ENCODE measurements at places on chromosomes 6 and 20.

GRCh38 chr6:136553166-136553787 lies 3.1 kb upstream of the MAP7 start:
- no peak for DNase-seq

GRCh38 chr6:36443471-36444428 lies 950 bp downstream of the KCTD20 start:
- DNase-seq: peak; percentile 1

DNA sequence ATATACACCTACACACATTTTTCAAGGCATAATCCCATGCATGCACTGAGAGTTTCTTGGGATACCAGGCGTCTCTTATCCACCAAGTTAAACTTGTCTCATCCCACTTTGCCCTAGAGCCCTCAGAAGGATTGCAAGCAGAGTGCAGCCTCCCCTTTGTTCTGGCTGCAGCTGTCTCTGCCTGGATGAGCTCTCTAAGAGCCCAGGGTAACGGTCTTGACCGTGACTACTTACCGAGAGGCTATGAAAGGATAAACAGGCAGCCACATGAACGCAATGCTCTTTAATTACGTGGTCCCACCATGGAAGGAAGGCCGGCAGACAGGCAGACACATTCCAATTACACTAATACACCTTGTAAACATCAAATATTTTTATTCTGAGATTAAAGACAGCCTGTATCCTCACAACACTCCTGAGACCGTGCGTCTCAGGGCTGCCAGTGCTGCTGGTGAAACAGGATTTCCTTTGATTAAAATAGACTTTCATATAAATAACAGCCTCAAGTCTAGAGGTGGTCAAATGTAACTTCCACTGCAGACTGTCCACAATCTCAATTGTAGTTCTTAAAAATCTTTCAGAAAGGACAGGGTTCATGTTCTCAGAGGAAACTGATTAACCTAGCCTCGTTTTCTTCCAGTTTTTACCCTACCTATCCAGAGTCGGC lies 210.0 kb upstream of the PRDM1 start:
- no peak for DNase-seq

DNA sequence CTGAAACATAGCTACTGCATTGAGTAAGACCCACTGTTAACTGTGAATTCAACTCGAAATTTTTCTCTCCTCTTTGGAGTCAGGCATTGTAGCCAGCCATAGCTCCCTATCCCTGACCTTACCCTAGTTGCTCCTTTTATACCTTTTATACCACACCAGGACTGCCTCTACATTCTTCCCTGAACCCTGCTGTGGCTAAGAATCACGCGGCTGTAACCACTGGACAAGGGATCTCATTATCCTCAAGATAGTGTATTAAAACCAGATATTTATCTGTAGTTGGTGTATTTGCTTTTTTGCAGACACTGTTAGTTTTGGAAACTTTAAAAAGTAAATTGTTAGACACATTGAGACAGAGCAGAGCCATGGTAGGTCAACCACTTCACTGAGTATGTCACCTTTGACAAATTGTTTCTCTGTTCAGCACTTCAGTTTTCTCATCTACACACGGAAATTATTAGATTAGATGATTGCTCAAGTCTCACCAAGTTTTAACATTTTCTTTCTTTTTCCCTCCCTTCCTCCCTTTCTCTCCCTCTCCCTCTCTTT lies 171.9 kb upstream of the PRND start:
- no peak for DNase-seq

DNA sequence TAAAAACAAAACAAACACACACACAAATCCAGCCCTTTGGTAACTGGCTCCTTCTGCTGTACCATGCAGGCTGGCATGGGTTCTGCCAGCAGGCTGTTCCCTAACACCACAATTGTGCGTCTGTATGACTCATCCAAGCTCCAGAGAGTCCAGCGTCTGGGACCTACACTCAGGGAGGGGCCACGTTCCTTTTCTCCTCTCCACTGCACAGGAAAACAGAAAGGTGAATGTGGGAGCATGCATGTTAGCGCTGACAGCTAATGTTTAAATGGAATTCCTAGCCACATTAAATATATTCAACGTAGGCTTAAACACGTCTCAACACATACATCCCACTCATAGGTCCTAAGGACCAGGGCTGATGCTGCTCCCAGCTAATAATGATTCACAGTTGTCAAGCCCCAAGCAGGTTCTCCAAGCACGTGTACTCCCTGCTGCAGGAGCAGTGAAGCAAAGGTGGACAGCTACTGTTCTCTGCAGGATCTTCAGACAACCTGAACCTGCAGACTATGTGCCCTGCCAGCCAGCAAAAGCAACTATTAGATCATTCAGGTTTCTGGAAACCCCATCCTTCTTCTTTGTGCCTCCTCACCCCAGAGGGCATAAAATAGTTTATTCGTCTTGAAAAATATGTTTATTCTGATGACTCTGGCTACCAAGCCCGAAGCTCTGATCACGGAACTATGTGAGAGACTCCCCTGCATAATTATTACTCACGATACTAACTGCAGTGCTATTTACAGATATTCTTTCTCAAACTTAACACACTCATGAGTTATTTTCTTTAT lies 20.9 kb downstream of the MAP1LC3A start:
- no peak for DNase-seq

DNA sequence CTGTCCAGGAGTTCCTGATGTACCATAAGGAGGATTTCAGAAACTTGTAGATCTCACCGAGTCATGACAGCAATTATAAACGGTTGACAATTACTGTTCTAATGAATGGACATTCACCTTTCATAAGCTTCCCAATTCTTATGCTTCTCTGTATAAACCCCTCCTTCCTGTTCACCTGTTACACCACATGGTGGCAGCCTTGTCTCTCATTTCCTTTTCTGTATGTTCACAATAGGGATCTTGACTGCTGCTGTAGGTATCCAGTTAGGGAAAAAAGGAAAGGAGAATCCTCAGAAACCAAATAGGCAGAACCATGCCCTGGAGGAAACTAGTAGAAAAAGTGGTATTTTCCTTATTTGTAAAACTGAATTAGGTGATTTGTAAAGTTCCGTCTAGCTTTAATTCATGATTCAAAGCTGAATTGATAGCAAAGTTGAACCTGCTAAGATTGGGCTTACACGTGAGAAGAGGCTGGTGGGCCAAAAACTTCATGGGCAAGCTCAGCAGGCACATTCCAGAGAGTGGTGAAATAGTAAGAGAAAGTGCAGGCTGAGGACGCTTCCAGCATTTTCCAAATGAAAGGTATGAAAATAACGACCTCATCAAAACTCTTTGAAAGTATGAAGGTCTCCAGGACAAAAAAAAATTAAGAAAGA lies 29.0 kb upstream of the TBPL1 start:
- peak; percentile 60 for DNase-seq

GRCh38 chr6:21949211-21949801 lies 347.5 kb downstream of the PRL start:
- no peak for DNase-seq

GRCh38 chr6:119636060-119636459 lies 286.5 kb upstream of the MAN1A1 start:
- DNase-seq: no peak

- DNase-seq: no peak
Measured at GRCh38 chr6:157760589-157761330, 62.3 kb upstream of the SNX9 start.

DNA sequence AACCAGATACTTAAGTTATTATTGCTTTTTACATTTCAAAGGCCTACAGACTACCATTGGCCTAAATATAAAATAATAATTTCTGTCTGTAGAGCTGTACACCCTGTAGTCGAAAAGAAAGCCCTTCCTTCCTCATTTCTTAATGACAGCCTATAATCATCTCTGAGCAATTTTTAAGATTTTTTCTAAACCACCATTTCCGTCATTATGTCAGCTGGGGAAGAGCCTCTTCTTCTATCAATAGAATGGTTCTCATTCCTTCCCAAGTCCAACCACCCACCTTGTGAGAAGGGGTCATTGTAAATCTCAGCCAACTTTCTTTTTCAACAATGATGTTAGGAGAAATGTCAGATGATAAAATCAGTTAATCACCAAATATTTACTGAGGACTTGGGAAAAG lies 91.8 kb downstream of the PLEKHG1 start:
- DNase-seq: peak; percentile 79

- DNase-seq: no peak
Measured at GRCh38 chr6:107152638-107153430, 37.5 kb upstream of the BEND3 start.

GRCh38 chr6:123030282-123030681 lies 34.2 kb downstream of the CLVS2 start:
- DNase-seq: no peak

DNA sequence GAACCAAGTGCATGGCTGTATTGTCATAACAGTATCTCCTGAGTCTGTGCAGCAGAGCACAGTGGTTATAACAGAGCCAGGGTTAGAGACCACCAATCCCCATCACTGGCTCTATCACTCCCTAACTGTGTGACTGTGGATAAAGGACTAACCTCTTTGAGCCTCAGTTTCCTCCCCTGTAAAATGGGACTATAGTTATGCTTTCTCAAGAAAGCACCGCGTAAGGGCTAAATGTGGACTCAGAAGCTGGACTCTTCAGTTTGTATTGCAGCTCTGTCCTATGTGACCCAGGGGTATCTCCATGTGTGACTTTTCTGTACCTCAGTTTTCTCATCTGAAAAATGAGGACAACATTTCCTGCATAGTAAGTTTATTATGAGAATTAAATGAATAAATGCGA lies 59.9 kb downstream of the TRAM2 start:
- no peak for DNase-seq

Measured in naive B cell (primary cell).